HTR-8/SVneo (cell line): ENCODE measurements at places on chromosomes 1 and 21.

- DNase-seq = no peak
Observed at GRCh38 chr1:90706437-90707362, 10.4 kb downstream of the BARHL2 start.

- DNase-seq = no peak
Observed at GRCh38 chr1:207140536-207140935, 36.5 kb downstream of the C4BPA start.

DNA sequence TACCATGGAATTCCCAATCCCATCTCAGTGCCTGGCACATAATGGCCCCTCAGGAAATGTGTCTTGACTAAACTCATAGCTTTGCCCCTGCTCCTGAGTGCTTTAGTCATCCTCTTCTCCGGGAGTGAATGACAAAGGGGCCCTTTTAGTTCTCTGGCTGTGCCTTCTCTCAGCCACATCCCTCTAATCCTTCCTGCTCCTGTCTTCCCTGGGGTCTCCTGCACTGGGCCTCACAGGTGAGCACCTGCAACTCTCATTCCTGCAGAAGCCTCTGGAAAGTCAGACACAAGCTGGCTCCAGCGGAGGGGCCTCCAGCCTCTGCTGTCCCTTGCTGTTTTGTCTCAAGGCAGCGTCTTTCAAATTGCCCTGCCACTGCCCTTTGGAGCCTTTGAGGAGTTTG is 14.0 kb upstream of the ETV3L start:
- no peak for DNase-seq

DNA sequence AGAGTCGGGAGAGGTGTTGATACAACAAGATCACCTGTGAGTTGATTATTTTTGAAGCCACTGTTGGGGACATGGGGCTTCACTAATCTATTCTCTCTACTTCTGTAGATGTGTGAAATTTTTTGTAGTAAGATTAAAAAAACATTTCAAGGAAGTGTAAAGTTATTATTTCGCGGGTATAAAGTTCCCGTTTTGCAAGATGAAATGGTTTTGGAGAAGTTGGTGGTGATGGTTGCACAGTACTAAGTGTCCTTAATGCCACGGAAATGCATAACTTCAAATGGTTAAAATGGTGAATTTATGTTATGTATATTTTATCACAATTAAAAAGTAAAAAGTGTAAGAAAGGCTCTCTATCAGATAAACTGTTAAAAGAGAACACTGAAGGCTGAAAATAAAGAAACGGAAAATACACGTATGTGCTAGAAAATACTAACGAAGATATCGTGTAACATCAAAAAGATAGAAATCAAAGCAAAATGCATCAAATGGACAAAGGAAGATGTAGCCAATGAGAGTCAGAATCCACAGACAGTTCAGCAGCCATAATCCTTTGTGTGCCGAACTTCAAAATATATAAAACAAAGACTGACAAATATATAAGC is 2.9 kb upstream of the ITGB2 start:
- no peak for DNase-seq

DNA sequence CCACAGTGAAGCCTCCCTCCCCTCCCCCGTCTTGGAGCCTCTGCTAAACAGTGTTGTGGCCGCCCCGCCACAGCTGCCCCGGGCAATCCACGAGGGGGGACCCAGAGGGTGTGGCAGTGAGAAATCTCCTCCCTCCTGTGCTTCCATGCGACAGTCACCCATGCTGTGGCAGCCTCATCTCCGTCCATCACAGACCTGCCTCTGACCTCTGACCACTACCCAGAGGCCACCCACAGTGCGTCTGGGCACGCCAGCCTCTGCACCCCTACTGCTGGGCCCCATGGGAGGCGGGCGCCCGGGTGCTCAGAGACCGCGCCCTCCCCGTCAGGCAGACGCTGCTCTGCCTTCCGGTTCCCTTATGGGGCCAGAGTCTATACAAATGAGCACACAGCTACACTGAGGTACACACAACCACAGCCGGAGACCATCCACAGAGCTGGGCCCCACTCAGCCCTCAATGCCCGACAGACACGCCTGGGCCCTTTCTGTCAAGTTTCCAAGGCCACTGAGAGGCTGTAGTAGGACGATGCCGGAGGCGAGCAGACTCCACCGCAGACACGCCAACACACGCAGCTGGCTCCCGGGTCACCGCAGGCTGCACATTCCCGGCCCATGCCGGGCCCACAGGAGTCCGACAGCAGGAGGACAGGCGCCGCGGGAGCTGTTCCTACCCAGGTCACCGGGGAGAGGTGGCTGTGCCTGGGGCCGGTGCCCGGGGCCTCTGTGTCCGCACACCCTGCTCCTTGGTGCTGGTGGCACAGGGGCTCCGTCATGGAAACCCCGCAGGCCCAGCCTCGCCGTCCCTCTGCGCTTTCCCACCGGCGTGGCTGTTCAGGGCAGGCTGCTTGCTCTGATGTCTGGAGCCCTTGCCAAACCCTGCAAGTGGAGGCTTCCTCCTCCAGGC is 23.9 kb upstream of the TMEM52 start:
- DNase-seq = no peak

- no peak for DNase-seq
Observed at GRCh38 chr1:205531191-205532025, 26.9 kb downstream of the CDK18 start.

DNA sequence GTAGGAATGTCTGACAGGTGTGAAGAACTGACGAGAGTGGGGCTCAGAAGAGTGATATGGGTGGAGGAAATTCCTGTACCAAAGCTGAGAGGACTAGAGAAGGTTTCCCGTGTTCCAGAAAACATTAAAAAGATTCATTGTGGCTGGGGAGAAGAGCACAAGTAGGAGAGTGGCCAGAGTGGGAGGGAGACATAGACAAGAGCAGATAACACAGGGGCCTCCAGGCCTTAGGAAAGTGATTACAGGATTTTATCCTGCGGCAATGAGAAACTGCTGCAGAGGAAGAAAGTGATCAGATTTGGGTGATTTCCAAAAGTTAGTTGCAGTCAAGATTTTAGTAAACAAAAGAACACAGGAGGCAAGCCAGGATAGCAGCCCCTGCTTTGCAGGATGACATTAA is 7.9 kb downstream of the C8B start:
- DNase-seq = no peak

DNA sequence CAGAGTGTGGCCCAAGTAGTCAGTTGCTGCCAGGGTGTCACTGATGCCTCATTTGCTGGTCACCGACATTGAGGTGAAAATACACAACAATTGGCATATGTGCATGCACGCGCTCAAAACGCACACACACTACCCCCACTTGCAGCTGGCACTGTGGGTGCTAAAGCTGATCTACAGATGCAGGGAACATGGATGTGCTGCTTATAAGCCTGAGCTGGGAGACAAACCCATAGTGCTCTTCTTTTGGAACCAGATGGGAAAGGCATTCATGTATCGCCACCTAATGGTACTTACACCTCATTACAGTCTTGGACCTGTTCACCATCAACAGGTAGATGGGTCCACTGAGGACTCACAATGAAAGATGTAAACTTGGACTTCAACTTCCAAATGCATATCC is 70.3 kb upstream of the CAMK1G start:
- DNase-seq = peak; percentile 71

- DNase-seq = no peak
Observed at GRCh38 chr1:20477348-20478056, 8.5 kb downstream of the CAMK2N1 start.

GRCh38 chr1:220925707-220926106 is 46.5 kb downstream of the HLX start:
- no peak for DNase-seq

DNA sequence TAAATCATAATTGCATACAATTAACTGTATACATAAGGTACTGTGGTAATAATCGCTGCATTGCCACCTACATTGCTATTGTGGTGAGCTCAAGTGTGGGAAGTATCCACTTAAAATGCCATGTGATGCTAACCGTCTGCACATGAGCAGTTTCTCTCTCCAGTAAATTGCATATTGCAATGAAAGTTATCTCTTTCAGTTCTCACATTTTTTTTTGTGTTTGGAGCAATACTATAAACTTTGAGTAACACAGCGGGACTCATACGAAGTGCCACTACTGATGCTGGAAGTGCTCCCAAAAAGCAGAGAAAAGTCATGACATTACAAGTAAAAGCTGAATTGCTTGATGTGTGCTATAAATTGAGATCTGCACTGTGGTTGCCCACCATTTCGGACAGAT is 38.5 kb downstream of the DISC1 start:
- DNase-seq = no peak

GRCh38 chr1:231554969-231555368 is 26.5 kb downstream of the TSNAX start:
- no peak for DNase-seq

DNA sequence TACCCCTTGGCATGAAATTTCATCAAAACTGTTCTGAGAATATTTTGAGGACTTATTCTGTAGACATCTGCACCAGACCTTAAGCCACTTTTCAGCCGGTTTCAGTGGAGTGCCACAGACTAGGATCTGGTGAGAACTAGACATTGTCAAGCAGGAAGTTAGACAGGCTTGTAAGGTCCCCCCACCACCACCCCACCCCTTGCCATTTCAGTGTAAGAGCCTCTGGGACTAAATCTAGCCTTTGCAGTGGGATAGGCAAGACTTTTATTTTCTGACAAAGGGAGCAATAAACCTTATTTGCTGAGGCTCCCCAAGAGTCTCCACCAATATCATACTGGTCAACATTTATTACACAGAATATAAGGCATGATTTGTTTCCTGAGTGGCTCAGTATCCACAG is 77.9 kb upstream of the EXO1 start:
- no peak for DNase-seq

- peak; percentile 36 for DNase-seq
Observed at GRCh38 chr1:155729031-155729898, 40.4 kb downstream of the DAP3 start.

- DNase-seq = no peak
Observed at GRCh38 chr1:201648907-201649721, 110.2 kb downstream of the NAV1 start.

DNA sequence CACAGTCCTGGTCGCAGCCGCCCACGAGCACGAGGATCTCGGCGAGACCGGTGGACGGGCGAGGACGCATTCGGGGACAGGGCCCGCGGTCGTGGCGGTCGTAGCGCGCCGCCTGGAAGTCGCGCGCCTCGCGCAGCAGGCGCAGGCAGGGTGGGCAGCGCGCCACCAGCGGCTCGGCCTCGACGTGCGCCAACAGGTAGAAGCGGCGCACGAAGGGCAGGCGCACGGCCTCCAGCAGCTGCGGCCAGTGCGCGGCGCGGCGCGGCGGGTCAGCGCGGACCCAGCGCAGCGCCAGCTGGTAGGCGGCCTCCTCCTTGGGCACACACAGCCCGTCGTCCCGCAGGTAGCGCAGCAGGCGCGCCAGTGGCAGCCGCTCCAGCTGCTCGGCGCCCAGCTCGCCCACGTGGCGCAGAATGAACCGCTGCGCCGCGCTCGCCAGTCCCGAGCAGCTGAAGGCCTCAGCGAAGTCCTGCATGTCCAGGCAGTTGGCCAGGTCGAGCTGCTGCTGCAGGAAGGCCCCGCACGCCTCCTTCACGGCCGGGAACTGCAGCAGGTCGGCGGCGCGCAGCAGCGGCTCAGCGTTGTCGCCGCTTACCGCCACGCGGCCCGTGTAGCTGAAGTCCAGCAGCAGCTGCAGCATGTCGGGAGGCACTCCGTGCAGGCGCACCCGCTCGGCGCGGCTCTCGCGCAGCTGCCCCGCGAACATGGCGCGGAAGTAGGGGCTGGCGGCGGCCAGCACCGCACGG is 573 bp downstream of the KLHL21 start:
- DNase-seq = no peak

DNA sequence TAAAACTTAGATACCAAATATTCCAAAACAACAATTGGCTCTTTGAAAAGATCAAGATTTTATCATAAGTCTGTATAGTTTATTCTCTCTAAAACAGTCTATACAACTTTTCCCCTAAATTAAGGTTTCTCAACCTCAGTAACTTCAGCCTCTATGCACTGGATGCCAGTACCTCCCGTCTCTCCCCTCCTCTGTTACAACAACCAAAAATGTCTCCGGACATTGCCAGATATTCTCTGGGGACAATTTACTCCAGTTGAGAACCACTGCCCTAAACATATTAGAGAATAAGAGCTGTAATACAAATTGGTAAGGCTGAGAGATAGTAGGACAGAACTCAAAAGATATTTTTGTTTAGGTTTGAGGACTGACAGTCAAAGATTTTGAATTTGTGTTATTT is 71.6 kb downstream of the TMEM200B start:
- no peak for DNase-seq

- no peak for DNase-seq
Observed at GRCh38 chr21:34824314-34824713, 155.5 kb downstream of the CLIC6 start.

GRCh38 chr1:12851779-12852178 is 3.3 kb upstream of the HNRNPCL1 start:
- peak; percentile 5 for DNase-seq

DNA sequence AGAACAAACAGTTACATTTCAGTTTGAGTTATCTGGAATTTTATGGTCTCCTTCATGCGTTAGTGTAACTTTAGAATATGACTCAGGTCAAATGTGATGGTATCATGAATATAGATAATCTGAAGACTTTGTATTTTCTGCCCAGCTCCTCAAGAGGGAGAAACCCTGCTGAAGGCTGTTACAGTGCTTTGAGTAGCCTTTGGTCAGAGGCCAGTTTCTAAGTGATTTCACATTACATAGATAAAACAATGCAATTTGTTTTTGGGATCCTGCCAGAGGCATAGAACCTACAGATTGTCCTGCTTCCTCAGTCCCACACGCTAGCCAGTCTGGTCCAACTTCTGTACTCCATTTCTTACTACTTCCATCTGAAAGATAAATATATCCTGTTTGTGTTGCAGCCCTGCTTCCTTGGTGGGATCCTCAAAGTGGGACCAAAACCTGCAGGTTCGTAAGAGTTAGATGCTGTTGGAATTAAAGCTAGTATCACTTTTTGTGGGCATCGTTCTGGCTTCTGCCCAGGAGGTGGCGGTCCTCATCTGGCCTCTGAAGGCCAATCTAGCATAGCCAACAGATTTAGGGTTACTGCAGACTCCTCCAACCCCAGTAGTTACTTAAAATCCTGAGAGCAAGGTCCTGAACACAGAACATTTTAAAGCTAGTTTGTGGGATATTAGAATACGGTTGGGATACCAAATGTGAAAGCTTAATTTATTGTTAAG is 645.8 kb upstream of the USP24 start:
- DNase-seq = no peak

DNA sequence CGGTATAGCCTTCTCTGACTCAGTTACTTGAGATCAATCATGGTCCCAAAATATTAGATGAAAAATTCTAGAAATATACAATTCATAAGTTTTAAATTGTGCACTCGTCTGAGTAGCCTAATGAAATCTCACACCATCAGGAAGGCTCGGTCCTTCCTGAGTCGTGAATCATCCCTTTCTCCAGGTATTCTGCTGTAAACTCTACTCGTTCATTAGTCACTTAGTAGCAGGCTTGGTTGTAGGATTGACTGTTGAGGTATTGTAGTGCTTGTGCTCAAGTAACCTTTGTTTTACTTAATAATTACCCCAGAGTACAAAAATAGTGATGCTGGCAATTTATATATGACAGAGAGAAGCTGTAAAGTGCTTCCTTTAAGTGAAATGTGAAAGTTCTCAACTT is 238.7 kb downstream of the OLFM3 start:
- no peak for DNase-seq

GRCh38 chr1:2233997-2234761 is 6.1 kb downstream of the SKI start:
- no peak for DNase-seq
